RKO (cell line): ENCODE measurements at places on chromosomes 11 and 22.
A peak's percentile ranks its signal among the peaks of the same experiment; 100 is the strongest.

GRCh38 chr11:73099512-73100266, 42.4 kb downstream of the FCHSD2 start:
- DNase-seq = no peak

- no peak for DNase-seq
These were observed 27.4 kb downstream of the FBLN1 start for GRCh38 chr22:45529971-45530575.

GRCh38 chr22:46744581-46744980, 6.5 kb upstream of the CERK start:
- no peak for DNase-seq

DNA sequence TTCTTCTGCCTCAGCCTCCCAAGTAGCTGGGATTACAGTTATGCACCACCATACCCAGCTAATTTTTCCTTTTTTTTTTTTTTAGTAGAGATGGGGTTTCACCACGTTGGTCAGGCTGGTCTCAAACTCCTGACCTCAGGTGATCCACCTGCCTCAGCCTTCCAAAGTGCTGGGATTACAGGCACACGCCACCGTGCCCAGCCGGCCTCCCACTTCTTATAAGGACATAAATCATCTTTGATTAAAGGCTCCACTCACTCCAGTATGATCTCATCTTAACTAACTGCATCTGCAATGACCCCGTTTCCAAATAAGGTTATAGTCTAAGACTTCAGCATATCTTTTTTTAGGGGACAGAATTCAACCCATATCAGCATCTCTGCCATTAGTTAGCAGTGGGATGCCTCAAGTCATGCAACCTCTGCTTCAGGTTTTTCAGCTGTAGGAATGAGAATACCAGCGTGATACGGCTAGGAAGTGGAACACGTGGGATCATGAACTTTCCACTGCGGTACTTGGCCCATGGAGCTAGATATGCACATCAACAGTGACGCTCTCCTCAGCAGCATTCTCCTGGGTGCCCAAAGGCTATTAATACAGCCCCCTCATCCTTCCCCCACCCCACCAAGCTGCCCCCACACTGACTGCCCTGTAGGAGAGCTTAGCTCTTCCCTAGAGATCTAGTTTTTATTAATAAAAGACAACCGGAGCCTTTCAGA, 41.4 kb downstream of the MCHR1 start:
- peak; percentile 62 for DNase-seq
